ENCODE measurements at places on chromosomes 2 and 18.

DNA sequence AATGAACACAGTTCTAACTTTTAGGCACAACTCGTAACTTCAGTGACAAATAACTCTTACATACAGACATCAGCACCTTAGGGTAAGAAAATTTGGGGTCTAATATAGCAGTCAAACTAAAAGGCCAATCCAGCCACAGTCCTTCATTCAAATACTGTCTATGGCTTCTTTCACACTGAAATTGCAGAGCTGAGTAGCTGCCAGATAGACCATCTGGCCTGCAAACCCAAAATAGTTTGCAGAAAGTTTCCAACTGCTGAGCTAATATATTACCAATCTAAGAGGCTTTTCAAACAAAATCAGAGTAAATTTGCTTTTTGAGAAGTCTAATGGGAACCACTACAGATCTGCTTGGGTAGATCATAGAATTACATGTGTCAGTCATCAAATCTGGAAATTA is 183.4 kb downstream of the GALR1 start:
- DNase-seq = no peak

DNA sequence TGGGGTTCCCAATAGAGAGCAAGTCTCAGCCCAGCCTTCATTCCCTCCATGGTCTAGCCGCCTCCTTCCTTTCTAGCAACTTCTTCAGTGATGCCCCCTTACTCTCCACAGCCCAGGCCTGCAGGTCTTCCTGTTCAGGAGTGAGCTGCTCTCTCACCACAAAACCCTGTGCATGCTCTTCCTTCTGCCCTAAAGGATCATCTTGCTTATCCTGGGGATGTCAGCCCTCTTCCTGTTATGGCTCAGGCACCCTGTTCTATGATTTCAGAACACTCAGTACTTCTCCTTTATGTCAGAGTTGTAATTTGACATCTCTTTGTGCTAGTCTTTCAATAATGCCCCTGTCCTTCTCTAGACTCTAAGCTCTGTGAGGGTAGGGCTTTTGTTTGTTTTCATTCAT is 19.4 kb downstream of the TMEM178A start:
- no peak for DNase-seq

- no peak for DNase-seq
Measured at GRCh38 chr2:74789271-74789670, 44.7 kb upstream of the HK2 start.

DNA sequence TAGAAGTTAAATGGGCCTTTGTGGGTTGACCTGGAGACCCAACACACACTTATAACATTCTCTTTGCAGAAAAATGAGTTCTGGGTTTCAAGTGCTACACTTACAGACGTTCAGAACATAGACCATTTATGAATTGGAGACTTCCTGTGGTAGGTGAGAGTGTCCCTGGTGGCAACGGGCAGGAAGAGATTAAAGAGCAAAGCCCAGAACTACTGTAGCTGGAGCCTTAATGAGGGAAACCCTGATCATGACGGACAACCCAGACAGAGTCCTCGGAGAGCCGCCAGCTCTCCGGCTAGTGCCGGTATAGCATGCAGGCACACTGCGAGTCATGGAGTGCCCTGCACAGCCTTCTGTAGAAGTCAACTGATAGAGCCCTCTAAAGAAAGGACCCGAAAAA is 44.5 kb upstream of the RMDN2 start:
- DNase-seq = peak; percentile 14

DNA sequence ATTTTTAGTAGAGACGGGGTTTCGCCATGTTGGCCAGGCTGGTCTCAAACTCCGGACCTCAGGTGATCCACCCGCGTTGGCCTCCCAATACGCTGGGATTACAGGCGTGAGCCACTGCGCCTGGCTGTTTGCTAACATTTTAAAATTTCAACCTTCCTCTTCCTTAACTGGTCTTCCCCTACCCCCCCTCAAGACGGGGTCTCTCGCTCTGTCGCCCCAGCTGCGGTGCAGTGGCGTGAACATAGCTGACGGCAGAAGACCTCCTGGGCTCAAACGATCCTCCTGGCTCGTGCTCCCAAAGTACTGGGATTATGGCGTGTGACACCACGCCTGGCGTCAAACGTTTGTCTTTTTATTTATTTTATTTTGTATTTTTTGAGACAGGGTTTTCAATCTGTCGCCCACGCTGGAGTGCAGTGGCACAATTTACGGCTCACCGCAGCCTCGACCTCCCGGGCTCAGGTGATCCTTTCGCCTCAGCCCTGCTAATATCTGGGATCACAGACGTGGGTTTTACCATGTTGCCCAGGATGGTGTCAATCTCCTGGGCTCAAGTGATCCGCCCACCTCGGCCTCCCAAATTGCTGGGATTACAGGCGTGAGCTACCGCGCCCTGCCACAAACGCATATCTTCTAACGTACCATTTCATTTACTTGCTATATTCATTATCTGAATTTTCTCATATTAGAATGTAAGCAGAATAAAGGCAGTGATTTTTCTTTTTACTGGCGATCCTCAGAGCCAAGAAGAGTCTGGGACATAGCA is 984 bp upstream of the MSH2 start:
- DNase-seq = no peak

DNA sequence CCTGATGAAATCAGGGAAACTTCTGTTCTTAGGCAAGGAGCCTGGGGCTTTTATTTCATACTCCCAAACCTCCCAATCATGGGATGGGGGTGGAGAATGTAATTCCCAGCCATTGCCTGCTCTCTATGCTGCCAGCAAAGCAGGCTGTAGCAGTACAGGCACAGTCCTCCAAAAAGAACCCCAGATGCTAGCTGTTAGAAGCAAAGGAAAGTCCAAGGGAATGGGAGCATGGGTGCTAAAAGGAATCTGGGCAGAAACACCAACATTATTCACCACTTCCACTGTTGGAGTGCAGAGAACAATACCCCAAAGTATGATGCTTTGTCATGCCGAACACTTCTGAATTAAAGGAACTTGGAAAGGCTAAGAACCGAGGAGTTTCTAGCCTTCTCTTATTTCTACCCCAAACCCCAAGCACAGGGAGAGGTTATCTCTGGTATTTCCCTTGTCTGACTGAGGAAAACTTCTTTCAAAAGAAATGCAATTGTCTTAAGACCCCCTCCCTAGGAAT is 24.7 kb downstream of the MDH1 start:
- DNase-seq = no peak

- no peak for DNase-seq
Measured at GRCh38 chr2:153873052-153874048, 1.6 kb downstream of the GALNT13 start.

DNA sequence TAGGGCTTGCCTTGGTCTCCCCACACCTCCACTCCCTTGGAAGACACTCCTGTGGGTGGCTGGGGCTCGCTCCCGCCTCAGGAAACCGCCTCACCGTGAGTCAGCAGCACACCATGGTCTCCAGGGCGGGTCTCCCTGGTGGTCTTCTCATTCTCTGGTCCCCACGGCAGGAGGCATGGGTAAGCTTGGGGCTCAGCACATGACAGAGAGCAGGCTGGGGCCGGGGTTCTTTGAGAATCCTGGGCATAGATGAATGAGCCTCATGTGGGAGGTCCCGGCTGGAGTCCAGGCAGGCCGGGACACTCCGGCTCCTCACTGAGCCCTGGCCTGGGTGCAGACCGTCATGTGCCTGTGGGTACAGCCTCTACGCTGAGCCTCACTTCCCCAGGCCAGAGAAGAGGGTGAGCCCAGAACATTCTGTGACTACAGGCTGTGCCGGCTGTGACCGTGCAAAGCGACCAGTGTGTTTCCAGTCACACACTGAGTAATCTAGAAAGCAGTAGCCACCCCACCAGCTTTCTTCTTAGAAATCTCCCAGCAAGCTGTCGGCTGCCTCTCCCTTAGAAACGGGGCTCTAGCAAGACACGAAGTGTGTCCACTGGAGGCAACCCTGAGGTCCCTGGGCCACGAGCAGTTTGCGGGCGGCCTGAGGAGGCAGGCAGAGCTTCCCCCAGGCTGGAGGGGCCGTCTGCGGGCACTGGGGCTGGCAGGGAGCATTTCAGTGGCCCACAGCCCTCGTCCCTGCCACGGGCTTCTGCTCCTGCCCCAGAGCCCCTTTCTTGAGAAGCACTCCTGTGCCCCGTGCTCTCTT is 93.1 kb downstream of the RHOB start:
- DNase-seq = no peak

All from activated CD8-positive, alpha-beta T cell treated with anti-CD3 and anti-CD28 coated beads for 36 hours (primary cell).